ENCODE measurements at places on chromosomes 1 and 21.

DNA sequence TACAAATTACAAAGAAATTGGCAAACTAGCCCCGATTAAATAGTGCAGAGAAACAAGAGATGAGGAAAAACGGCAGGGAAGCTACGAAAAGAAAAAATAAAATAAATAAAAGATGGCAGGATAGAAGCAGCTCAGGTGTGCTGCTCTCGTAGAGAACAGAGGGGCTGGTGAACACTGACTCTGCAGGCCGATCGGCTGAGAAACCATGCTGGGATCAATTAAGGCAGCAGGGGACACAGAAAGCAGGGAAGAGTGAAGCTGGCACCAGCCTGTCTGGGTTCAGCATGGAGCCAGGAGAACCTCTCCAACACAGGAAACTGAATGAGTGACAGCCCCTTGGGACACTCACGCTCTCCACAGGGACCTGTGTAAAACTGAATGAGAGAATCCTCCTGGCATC is 39.5 kb upstream of the TMPRSS15 start:
- DNase-seq: peak; percentile 8

DNA sequence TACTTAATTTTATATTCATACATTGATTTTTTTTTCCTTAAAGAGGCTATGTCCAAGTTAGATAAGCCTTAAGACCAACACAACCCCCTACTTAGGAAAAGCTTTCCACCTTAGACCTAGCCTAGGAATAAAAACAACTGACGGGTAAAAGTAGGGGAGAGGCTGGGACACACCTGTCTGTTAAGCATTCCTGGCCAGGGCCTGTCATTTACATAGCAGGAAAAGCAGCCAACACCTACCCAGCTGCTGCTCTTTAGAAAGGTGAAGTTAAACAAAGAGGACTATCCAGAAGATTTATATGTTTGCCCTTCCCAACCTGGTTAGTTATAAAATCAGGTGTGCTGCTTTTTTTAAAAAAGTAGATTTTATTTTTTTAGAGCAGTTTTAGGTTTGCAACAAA is 29.1 kb upstream of the SAMD13 start:
- no peak for DNase-seq

DNA sequence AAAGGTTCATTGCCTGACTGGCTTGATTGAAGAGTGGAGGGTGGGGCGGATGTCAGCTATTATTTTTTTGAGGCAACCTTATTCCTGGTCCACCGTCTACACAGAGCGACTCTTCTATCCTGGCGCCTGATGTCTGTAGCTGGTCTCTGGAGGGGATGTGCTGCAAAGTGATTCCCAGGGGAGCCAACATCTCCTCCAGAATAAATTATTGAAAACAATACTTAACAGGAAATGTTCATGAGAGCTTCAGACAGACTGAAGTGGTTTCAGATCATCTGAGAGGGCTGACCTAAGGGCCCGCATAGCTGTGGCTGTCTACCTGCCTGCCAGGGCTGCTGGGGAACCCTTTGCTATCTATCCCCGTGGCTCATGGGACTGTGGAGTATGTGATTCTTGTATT is 66.7 kb downstream of the TEX35 start:
- no peak for DNase-seq

- peak; percentile 84 for DNase-seq
Measured at GRCh38 chr1:163071405-163072255, 2.5 kb downstream of the RGS4 start.

DNA sequence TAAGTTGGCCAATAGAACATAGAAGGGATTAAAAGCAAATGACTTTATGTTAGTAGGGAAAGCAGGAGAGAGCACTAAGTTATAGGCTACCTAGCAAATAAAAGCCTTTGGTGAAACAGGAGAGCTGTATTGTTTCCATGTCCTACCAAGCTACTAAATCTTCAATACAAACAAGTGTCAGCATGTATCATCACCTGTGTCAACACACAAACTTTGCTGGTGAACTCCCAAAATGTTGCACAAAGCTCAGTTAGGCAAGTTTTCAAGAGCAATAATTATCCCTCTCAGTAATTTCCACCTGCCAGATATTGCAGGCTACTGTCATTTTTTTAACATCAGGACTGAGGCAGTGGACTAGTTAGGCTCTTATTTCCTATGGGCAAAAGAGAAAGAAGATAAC is 77.7 kb upstream of the ADAM30 start:
- no peak for DNase-seq

DNA sequence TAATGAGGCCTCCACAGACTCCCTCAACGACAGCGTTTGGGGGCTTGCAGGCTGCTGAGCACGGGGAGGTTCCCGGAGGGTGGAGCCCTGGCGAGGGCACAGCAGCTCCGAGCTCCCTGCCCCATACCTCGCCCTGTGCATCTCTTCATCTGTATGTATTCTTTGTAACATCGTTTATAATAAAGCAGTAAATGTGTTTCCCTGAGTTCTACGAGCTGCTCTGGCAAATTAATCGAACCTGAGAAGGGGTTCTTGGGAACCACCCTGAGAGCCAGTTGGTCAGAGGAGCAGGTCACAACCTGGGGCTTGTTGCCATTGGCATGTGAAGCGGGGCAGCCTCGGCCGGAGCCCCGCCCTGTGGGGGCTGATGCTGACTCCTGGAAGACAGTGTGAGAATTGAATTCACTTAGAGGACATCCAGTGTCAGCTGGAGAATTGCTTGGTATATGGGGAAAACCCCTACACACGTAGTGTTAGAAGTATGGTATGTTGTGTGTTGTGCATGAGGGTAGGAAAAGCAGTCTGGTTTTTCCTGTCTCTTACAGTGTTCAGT is 11.5 kb downstream of the SLC37A1 start:
- DNase-seq: no peak

- no peak for DNase-seq
Measured at GRCh38 chr1:6591222-6591621, 11.4 kb downstream of the ZBTB48 start.

GRCh38 chr1:19877821-19878636 is 4.2 kb upstream of the OTUD3 start:
- peak; percentile 14 for DNase-seq

DNA sequence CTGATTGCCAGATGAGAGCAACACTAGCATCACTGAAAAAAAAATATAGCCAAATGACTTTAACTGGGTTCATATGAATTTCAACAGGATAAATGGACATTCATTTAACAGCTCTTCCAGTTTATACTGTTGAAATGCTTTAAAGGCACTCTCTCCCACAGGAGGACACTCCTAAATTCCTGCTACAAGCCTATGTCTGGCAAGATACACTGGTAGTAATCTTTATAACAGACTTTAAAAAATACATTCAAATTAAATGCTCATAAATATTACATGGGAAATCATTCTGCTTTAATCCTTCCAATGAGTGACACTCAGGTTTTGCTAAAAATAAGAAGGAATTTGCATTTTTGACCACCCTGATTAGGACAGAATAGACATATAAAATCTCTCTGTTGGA is 526.7 kb upstream of the ADAMTS5 start:
- DNase-seq: no peak

- DNase-seq: no peak
Measured at GRCh38 chr1:218518216-218518740, 173.1 kb downstream of the TGFB2 start.

- peak; percentile 86 for DNase-seq
Measured at GRCh38 chr1:184025242-184025675, 12.3 kb downstream of the COLGALT2 start.

- DNase-seq: no peak
Measured at GRCh38 chr1:186648613-186649012, 31.6 kb downstream of the PTGS2 start.

GRCh38 chr1:47554901-47555300 is 117.1 kb downstream of the FOXD2 start:
- no peak for DNase-seq

GRCh38 chr1:38529391-38529790 is 330.2 kb downstream of the RRAGC start:
- no peak for DNase-seq

DNA sequence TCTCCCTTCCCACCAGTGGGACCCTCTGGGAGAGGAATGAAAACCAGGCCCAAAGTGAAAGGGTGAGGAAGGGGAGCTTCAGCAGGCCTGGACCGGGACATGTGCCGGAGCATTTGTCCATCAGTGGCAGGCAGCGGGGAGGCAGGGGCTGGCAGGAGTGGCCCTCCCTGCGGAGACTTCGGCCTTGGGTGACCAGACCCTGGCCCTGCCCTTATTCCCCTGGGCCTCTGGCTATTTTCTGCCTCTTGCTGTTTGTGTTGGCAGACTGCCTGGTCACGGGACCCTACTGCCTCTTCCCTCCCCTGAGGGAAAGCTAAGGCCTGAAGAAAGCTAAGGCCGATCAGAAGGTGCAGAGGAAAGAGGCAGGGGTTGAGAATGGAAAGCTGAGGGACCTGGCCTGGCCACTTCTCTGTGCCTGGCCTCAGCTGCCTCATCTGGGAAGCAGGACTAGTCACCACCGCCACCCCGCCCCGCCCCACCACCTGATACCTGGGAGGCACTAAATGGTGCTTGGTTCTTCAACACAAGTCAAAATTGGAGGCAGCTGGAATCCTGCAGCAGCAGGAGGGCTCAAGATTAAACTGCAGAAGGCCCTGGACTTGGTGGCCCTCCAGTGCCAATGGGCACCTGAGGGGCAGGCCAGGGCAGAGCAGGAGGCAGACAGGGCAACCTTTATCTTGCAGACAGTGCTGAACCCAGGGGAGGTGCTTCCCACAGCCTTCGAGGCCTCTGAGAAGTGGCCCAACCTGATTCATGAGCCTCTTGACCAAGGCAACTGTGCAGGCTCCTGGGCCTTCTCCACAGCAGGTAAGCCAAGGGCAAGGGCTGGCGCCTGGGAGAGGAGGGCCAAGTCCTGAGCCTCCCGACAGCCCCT is 7.9 kb downstream of the TINAGL1 start:
- DNase-seq: no peak

GRCh38 chr1:243421784-243422183 is 165.9 kb downstream of the SDCCAG8 start:
- DNase-seq: peak; percentile 87

GRCh38 chr1:226631229-226632000 is 82.9 kb downstream of the STUM start:
- DNase-seq: no peak

Measured in NCI-H446 (cell line).